MG63 (cell line): ENCODE measurements at places on chromosomes 7 and 10. TPM values are rescaled to one million over a fixed set of nuclear protein-coding genes. Genes with fewer than 3 reads are reported as not detected.

Gene ATP6V0A4
- total RNA-seq: not detected in 2 replicates

DNA sequence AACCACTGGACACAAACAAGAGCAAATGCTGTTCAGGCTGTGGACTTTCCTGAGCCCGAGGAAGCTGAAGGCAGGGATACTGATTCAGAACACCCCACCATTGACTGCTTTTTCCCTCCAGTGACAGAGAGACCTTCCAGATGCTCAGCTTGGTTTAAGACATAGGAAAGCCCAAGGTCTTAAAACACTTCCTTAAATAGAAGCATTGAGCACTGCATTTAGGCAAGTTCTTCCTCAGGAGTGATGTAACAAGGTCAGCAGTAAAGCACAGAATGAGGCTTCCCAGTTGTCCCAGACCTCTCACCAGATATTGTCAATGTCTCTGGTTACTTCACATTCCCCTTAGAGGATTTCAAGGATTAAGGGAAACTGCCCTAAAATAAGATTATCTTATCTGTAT lies 19.6 kb upstream of the CDCA7L start:
- no peak for DNase-seq

Gene ITIH5
- total RNA-seq: 0.44 TPM in 1 of 2 replicates, not detected in the other

GRCh38 chr7:20911081-20911480 lies 124.4 kb upstream of the SP8 start:
- no peak for DNase-seq

DNA sequence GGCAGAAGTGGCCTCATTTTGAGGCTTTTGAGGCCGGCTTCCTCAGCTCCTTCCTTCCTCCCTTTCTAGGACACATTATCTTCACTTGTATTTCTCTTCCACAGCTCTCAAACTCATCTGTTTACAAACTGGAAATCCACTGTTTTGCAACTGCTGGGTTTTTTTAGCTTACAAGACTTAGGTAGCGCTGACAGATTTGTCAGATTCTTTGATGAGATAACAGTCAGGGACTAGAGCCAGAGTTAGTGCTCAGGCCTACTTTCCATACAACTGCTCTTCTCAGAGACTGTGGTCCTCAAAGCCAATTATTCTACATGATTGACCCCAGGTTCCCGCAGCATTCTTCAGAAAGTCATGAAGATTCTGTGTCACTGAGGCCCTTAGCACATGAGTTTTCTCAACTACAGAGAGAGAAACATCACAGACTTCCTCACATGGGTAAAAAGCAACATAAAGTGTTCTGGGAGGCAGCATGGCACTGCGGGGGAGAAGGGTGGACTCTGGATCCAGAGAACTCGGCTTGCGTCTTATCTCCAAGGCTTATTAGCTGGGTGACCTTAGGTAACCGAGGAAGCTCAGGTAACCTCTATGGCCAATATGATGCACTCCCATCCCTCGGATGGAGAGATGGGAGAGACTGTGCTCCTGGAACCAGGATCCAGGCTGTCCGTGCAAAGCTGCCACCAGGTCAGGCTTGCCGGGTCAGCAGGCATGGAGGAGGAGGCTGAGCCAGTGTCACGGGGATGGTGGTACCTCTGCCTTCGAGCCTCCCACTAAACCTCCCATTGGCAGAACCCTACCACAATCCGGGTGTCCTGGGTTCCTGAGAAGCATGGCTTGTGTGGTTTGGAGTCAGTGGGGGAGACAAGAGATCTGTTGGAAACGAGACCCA lies 10.5 kb downstream of the DDC start:
- DNase-seq: no peak

- DNase-seq: no peak
These were observed 45.5 kb downstream of the ABCC2 start for GRCh38 chr10:99827936-99828335.

- DNase-seq: no peak
These were observed 128.4 kb upstream of the ZNF746 start for GRCh38 chr7:149625947-149626392.

Gene MCM10
- total RNA-seq: 16.3 and 27.8 TPM in 2 replicates
